Stimulated activated CD8-positive, alpha-beta memory T cell treated with anti-CD3 and anti-CD28 coated beads, Interleukin-7, amount 100 ng/mL, for 1 hour (primary cell): ENCODE measurements at places on chromosomes 6 and 20.

GRCh38 chr20:38120625-38120988 lies 44.5 kb downstream of the TGM2 start:
- DNase-seq = no peak

- DNase-seq = no peak
These were observed 29.2 kb upstream of the ALDH8A1 start for GRCh38 chr6:134979142-134979541.

GRCh38 chr6:23176883-23177282 lies 607.5 kb downstream of the HDGFL1 start:
- DNase-seq = no peak

GRCh38 chr6:156639009-156639721 lies 138.0 kb upstream of the ARID1B start:
- no peak for DNase-seq

DNA sequence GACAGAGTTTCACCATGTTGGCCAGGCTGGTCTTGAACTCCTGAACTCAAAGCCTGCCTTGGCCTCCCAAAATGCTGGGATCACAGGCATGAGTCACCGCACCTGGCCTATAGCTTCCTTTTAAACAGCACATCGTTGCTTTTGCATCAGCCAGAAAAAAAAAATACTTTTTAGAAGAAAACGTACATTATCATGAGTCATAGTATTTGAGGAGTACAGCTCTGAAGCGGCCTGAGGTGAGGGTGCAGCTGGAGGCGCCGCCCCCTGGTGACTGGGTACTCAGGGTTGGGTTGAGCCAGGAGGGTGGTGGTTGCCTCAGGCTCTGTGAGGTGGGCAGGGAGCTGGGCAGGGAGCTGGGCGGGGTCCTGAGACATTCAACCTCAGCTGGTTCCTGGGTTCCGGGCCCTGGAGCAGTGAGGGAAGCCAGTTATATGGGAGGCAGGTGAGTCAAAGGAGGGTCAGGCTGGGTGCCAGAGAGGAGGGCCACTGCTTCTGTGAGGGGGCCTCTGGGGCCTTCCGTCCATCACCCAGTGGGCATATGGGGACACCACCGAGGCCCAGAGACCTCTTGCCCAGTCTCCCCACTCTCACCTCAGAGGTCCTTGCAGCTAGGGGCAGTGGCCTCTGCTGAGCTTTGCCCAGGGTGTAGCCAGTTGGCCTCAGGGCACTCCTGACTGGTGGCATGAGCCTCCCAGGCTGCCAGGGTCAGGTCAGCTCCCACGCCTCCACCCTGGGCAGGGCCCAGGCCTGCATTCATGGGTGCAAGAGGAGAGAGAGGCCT lies 11.7 kb upstream of the ID1 start:
- no peak for DNase-seq

- no peak for DNase-seq
These were observed 185.5 kb downstream of the CDH4 start for GRCh38 chr20:61437280-61438206.

DNA sequence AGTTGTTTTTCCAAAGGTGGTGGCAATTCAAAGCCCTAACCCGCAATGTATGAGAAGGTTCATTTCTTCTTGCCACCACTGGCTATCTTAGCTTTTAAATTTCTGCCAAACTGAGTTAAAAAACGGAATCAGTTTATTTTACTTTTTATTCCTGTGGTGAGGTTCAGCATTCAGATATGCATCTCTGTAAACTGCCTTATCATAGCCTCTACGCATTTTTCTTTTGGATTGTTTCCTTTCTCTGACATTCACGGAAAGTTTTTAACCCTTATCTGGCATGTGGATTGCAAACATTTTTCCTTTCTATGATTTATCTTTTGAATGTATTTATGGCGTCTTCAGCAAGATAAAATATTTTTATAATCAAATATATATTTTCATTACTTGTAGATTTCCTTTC lies 37.7 kb downstream of the AK9 start:
- no peak for DNase-seq

DNA sequence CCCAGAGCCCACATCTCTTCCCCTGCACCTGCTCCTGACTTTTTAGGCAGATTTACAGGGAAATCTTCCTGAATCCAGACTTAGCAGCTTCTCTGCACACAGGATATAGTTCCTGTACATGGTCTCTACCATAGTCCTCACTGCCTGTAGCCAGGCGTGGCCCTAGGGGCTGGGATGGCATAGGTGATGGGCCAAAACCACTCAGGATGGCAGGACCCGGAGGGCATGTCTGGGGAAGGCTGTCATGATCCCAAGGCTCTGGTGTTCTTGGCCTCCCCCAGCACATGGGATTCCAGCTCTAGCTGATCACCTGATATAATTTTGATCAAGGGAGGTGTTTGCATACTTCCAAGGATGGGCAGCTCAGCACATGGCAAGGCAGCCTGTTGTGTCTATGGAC lies 58.0 kb downstream of the TOX2 start:
- no peak for DNase-seq

- no peak for DNase-seq
These were observed 37.6 kb downstream of the CDK19 start for GRCh38 chr6:110777636-110778035.

- no peak for DNase-seq
These were observed 612.5 kb upstream of the HS3ST5 start for GRCh38 chr6:114955363-114955762.

GRCh38 chr20:51542033-51542570 lies 417 bp downstream of the NFATC2 start:
- DNase-seq = no peak

- no peak for DNase-seq
These were observed 370.0 kb upstream of the SULF2 start for GRCh38 chr20:48155268-48155667.

DNA sequence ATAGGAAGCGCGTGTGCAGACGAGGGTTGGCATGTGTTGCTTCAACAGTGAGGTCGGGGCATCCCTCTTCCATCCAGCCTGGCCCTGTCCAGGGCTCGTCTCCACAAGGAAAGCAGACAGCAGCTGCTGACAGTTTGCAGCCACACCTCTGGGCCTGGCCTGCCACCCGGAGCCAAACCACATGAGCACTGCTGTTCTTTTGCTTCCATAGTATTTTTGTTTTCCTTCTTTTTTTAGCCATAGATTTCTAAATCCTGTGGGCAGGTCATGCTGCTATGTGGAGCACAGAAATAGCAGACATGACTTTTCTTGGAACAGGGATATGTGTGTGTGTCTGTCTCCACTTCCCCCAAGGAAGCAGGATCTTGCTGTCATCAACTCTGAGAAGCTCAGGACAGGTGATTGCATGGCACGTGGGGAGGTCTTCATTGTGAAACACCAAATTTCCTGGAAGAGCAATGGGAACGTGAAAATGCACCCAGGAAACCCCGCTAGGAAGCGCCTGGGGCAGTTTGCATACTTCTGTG lies 167.4 kb downstream of the DTNBP1 start:
- DNase-seq = no peak

GRCh38 chr20:6764619-6765018 lies 2.9 kb upstream of the BMP2 start:
- no peak for DNase-seq

DNA sequence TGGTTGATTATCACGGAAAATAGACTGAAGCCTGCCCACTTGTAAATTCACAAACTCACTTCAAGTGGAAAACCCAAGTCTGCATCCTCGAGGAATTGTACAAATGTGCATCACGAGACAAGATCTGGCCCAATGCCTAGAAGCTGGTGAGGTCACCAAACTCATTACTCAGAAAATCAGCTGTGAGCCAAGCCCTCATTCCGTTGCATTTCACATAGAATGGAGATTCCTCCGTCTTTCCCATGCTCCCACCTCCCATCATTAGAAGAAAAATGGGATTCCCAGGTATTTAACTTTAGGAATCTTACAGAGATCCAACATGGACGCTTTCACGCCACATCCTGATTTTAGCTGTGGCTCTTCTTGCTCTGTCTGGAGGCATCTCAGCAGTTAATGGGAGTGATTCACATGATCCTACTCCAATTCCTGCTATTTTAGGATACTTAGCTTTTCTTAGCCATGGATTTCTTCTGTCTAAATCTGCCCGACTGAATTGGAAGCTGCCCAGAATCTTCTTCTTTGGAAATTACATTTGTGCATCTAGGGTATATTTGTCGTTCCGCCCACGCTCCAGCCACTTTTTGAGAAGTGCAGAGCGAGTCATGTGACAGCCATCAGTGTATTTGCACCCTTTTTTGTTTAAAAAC lies 68.7 kb upstream of the STMND1 start:
- DNase-seq = no peak

DNA sequence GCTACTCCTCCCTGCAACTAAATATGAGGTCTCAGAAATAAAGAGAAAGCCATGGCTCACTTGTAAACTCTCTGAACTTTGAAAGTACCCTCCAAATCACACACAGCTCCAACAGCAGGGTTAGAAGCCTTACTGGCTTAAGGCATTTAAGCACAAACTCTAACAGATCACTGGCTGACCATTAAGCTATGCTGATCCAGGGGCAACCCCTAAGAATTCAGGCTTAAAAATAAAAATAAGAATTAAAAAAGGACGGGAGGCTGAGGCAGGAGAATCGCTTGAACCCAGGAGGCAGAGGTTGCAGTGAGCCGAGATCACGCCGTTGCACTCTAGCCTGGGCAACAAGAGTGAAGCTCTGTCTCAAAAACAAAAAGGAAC lies 21.8 kb downstream of the HLA-E start:
- DNase-seq = no peak

GRCh38 chr6:127939442-127940066 lies 38.7 kb upstream of the THEMIS start:
- no peak for DNase-seq

GRCh38 chr20:40785346-40785745 lies 96.3 kb upstream of the MAFB start:
- no peak for DNase-seq

GRCh38 chr6:39602601-39603519 lies 122.3 kb downstream of the KIF6 start:
- DNase-seq = no peak

DNA sequence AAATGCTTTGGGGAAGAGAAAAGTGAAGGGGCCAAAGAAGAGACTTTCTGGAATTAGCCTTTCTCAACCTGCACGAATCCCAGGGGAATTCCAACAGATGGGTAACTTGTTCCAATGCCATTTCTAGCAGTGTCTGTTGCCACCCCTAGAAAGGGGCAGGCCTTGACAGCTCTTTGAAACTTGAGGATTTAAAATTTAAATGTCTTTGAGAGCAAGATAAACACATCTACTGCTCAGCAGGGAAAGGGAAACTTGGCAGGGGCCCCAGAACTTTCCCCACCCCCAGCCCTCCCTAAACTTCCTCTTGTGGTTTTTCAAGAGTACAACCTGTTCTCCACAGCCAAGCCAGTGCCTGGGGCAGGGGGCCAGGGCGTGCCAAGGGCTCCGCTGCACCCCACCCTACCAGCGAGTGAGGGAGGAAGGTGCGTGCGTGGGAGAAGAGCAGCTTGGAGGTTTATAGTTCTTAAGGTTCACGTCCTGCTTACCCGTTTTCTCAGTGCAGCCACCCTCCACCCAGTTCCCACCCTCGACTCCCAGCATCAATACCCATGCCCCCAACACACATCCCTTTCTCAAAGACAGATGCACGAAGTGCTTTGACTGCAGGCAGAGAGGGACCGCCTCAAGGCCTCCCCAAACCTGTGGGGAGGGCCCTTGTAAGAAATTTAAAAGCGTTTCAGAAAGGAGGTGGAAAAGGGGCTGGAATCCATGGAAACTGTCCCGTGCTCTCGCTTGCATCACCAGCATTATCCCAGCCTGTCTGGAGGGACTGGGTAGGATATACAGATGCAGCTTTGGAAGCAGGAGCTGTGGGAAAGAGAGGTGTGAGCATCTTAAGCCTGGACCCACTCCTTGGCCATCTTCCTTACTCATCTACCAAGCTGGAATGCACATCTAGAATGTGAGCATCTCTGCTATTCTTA lies 4.5 kb upstream of the TAF8 start:
- DNase-seq = peak; percentile 53

- DNase-seq = no peak
These were observed 46.0 kb downstream of the OR2B6 start for GRCh38 chr6:28003059-28003458.

DNA sequence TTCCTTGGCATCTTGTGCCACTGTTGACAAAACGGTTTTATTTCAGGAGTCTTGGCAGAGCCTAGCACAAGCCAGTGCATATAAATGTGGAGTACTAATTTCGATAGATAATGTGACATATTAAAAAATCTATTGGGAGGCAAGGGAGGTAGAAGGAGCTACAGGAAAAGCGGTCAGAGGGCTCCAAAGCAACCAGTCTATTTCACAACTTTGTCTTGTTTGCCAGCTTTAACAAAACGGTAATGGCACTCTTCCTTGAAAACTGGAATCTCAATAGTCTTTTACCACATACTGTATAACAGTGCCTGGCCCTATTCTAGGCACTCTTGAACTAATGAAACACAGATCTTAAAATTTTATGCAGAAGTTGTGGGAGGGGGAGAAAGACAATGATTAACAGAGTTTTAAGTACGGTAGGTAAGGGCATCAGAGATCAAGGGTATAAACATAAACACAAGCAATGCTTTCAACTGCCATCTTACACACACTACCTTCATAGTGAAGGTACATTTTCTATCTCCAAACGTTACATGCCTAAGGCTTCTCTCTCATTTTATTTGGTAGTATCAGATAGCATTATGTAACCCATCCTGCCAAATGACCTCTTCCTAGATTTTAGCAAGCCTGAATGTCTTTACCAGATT lies 33.5 kb upstream of the SYNCRIP start:
- DNase-seq = no peak

GRCh38 chr6:112912416-112913101 lies 565.4 kb downstream of the RFPL4B start:
- no peak for DNase-seq

- DNase-seq = no peak
These were observed 77.1 kb downstream of the JARID2 start for GRCh38 chr6:15322781-15323536.

DNA sequence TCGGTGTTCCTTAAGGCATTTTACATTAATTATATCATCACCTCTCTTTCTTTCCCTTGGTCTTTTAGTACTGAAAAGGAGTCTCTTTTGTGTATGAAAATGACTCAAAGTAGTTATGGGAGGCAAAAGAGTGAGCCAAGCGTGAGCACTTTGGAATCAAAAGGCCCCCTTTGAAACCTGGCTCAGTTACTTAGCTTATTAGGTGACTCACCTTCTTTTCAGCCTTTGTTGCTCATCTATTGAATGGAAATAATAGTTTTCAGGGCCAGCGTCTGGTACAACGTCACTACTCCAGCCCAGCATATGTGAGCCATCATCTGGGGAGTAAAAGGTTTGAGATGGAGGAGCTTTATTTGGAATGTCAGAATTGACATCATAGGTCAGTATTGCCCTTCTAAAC lies 147.4 kb upstream of the SCGN start:
- no peak for DNase-seq

GRCh38 chr6:20692023-20692422 lies 157.8 kb downstream of the CDKAL1 start:
- no peak for DNase-seq
